NCI-H1694 treated with DMSO at 0.1 percent for 48 hours (cell line): ENCODE measurements at places on chromosomes 1 and 21.

DNA sequence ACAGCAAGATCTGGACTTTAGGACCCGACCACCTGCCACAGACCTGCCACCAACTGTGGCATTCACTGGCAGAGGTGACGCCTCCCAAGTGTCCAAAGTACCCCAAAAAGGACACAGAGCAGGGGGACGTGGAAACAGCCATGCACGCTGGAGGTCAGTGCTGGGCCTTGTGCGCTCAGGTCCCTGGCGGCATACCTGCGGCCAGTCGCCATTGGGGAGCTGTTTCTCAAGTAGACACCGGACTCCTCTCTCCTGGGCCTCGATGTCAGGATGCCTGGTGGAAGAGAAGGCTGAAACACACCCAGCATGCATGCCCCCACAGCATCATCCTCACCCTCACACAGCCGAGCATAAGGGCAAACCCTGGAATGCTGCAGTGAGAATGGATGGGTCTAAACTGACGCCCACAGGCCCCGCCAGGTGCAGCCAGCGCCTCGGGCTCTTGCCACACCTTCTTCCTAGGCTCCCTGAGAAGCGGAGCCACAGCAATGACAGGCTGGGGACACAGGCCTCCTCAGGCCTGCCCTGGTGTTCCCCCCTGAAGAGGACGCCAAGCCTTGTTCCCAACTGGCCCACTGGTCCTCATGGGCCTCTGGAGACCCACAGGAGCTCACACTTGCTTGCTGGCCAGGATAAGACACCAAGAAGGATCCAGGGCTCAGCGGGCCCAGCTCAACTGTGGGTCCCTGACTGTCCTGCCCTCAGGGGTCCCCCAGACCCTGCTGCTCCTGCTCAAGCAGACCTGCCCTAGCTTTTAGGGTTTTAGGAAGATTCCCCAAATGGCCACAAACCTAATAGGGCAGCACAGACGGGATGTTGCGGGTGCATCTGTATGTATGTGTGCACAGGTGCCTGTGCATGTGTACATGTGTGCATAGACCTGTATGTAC, 7.7 kb upstream of the SPATC1L start:
- no peak for DNase-seq

GRCh38 chr1:51901151-51901550, 22.6 kb upstream of the NRDC start:
- no peak for DNase-seq

GRCh38 chr1:54326543-54327385, 79.4 kb downstream of the SSBP3 start:
- DNase-seq, result peak; percentile 27

DNA sequence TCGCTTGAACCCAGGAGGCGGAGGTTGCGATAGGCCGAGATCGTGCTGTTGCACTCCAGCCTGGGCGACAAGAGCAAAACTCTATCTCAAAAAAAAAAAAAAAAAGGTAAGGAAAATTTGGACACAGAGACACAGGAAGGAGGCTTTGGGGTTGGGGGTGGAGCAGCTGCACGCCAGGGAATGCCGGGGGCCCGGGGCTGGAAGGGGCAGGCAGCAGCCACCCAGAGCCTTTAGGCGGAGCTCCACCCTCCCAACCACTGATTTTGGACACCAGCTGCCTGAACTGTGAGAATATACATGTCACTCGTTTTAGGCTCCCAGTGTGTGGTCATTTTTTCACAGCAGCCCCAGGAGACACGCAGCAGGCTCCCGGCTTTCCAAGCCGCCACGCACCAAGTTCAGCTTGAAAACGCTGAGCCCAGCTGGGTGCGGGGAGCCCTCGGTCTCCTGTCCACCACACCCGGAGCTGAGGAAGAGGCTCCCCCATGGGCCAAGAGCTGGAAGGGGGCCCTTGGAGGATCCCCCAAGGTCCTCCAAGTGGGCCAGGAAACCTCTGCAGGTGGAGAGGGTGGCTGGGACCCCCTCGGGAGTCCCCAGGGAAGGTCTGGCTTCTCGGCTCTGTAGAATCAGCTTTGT, 5.9 kb upstream of the FAAP20 start:
- no peak for DNase-seq

- no peak for DNase-seq
Measured at GRCh38 chr1:231544943-231545592, 16.6 kb downstream of the TSNAX start.

- DNase-seq, result no peak
Measured at GRCh38 chr21:34531399-34531798, 19.4 kb upstream of the KCNE1 start.

GRCh38 chr1:36450270-36450918, at the start of gene OSCP1:
Gene OSCP1 (minus strand): TSS chr1:36450451. CDS start chr1:36450369, 82 bp downstream.
- peak; percentile 70 for DNase-seq

- no peak for DNase-seq
Measured at GRCh38 chr1:56409112-56409691, 170.2 kb downstream of the PLPP3 start.
